ENCODE measurements at places on chromosomes 5 and 9. TPM values are rescaled to one million over a fixed set of nuclear protein-coding genes. Genes with fewer than 3 reads are reported as not detected.

The CA9 gene
- 0.30 TPM for polyA plus RNA-seq

The CCNB1 gene
- polyA plus RNA-seq, result 3.7 TPM

The TSLP gene
- 0.45 TPM for polyA plus RNA-seq

GRCh38 chr5:110884005-110884404 is 145.2 kb downstream of the SLC25A46 start:
- H3K36me3 ChIP-seq, result no peaks in the 10 kb centered on the region
- DNase-seq, result no peak
- no peaks in the 10 kb centered on the region for H3K27me3 ChIP-seq
- H3K4me3 ChIP-seq, result no peak overlapping the region
- no peaks in the 10 kb centered on the region for H3K4me1 ChIP-seq

The CARD6 gene
- polyA plus RNA-seq, result 3.9 TPM

The PIP5K1B gene
- 2.7 TPM for polyA plus RNA-seq

- no peak overlapping the region for H3K4me3 ChIP-seq
- H3K27ac ChIP-seq, result no peak overlapping the region
- no peaks in the 10 kb centered on the region for H3K27me3 ChIP-seq
- H3K4me1 ChIP-seq, result peaks cover 6% of the 10 kb centered on the region
- no peak for DNase-seq
Observed at GRCh38 chr9:15211815-15212495, 95.1 kb downstream of the TTC39B start.

GRCh38 chr9:87528969-87529368 is 31.3 kb downstream of the DAPK1 start:
- H3K36me3 ChIP-seq, result no peaks in the 10 kb centered on the region
- no peak for DNase-seq
- H3K4me3 ChIP-seq, result no peak overlapping the region
- H3K27me3 ChIP-seq, result no peaks in the 10 kb centered on the region

GRCh38 chr5:172414531-172415361 is 39.6 kb downstream of the SH3PXD2B start:
- H3K27ac ChIP-seq, result no peak overlapping the region
- H3K36me3 ChIP-seq, result no peaks in the 10 kb centered on the region
- DNase-seq, result no peak
- no peaks in the 10 kb centered on the region for H3K27me3 ChIP-seq

The C6 gene
- 0.17 TPM for polyA plus RNA-seq

The LCN12 gene
- 6.7 TPM for polyA plus RNA-seq

The PTGES2 gene
- 45.8 TPM for polyA plus RNA-seq

The SREK1 gene
- polyA plus RNA-seq, result 19.2 TPM

DNA sequence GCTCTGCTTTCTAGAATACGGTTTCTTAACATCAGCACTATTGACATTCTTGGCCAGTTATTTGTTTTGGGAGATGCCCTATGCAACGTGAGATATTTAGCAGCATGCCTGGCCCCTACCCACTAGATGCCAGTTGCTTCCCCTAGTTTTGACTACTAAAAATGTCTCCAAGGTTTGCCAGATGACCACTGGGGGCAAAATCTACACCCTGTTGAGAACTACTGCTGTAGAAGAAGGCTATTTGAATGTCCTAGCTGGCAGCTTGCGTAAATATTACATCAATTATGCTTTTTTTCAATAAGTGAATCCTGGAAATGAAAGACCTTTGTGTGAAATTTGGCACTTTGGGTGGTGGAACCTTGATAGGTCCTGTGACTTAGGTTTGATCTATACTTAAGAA is 5.0 kb downstream of the NCBP1 start:
- H3K27me3 ChIP-seq, result no peaks in the 10 kb centered on the region
- H3K36me3 ChIP-seq, result peaks cover 33% of the 10 kb centered on the region
- no peak overlapping the region for H3K4me3 ChIP-seq
- no peak overlapping the region for H3K27ac ChIP-seq
- peaks cover 53% of the 10 kb centered on the region for H3K4me1 ChIP-seq
- DNase-seq, result no peak

GRCh38 chr5:174729075-174729680 is 4.8 kb downstream of the MSX2 start:
- H3K4me1 ChIP-seq, result peaks cover 16% of the 10 kb centered on the region
- H3K27me3 ChIP-seq, result peaks cover 100% of the 10 kb centered on the region
- H3K4me3 ChIP-seq, result no peak overlapping the region

GRCh38 chr5:172178991-172179989 is 8.7 kb downstream of the STK10 start:
- H3K4me3 ChIP-seq, result peak overlapping the region; percentile 37
- peaks cover 48% of the 10 kb centered on the region for H3K4me1 ChIP-seq
- peak overlapping the region; percentile 93 for H3K27ac ChIP-seq
- peaks cover 39% of the 10 kb centered on the region for H3K36me3 ChIP-seq
- peak; percentile 82 for DNase-seq
- H3K27me3 ChIP-seq, result no peaks in the 10 kb centered on the region

DNA sequence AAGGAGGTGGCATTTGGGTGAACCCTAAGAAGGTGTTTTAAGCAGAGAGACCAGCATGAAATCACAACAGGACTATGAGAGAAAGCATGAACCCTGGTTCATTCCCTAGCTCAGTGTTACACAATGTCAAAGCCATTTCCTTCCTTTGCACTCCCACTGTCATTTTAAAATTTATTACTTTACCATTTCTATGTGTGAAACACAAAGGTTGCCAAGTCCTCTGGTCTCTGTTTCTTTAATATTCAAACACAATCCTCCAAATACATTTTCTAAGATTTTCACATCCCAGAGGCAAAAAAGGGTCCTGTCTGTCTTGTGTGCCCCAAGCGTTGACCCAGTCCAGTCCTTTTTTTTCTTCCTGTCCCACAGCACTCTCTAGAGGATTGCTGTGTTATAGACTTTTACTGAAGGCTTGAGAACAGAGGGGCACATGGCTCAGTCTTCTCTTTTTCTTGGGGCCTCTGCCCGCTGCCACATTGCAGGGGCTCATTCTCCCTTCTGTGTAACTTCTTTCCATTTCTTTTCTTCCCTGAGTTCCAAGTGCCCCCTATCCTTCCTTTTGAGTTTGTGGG is 78.6 kb upstream of the SLC28A3 start:
- H3K4me3 ChIP-seq, result no peak overlapping the region
- H3K4me1 ChIP-seq, result no peaks in the 10 kb centered on the region
- DNase-seq, result no peak
- H3K36me3 ChIP-seq, result no peaks in the 10 kb centered on the region
- no peak overlapping the region for H3K27ac ChIP-seq

GRCh38 chr5:109035436-109035835 is 287.7 kb downstream of the FER start:
- no peaks in the 10 kb centered on the region for H3K27me3 ChIP-seq
- H3K27ac ChIP-seq, result no peak overlapping the region
- no peaks in the 10 kb centered on the region for H3K4me1 ChIP-seq
- H3K36me3 ChIP-seq, result no peaks in the 10 kb centered on the region
- DNase-seq, result no peak

- H3K4me3 ChIP-seq, result no peak overlapping the region
- no peaks in the 10 kb centered on the region for H3K4me1 ChIP-seq
- H3K36me3 ChIP-seq, result no peaks in the 10 kb centered on the region
- no peak overlapping the region for H3K27ac ChIP-seq
Observed at GRCh38 chr9:1939926-1940368, 75.2 kb upstream of the SMARCA2 start.

- H3K27ac ChIP-seq, result peak overlapping the region; percentile 82
- peaks cover 11% of the 10 kb centered on the region for H3K4me1 ChIP-seq
- peak overlapping the region; percentile 50 for H3K4me3 ChIP-seq
- no peaks in the 10 kb centered on the region for H3K36me3 ChIP-seq
- peak; percentile 90 for DNase-seq
- no peaks in the 10 kb centered on the region for H3K27me3 ChIP-seq
Observed at GRCh38 chr9:79583952-79584654, 12.3 kb downstream of the TLE4 start.

GRCh38 chr9:91297306-91297705 is 64.4 kb downstream of the AUH start:
- H3K4me1 ChIP-seq, result no peaks in the 10 kb centered on the region
- no peak for DNase-seq
- H3K4me3 ChIP-seq, result no peak overlapping the region
- H3K36me3 ChIP-seq, result peaks cover 53% of the 10 kb centered on the region
- no peaks in the 10 kb centered on the region for H3K27me3 ChIP-seq
- H3K27ac ChIP-seq, result peak overlapping the region; percentile 44

DNA sequence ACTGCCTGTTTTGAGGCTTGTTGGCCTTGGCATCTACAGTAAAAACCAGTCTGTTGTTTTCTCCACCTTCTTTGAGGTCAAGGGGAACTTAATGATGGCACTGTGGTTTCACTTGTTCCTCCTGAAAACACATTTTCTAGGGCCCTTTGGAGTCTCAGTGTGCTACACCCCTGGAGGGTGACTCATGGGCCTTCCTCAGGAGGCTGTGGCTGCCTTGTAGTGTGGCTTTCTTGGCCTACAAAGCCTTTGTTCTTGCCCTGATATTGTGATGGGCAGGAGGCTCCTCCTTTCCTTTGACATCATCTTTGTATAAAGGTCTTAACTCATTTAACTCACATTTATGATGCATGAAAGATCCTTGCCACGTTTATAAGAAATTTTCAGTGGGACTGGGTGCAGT is 56.3 kb upstream of the GPBP1 start:
- H3K36me3 ChIP-seq, result no peaks in the 10 kb centered on the region
- no peaks in the 10 kb centered on the region for H3K4me1 ChIP-seq
- DNase-seq, result no peak
- no peak overlapping the region for H3K4me3 ChIP-seq
- no peaks in the 10 kb centered on the region for H3K27me3 ChIP-seq
- no peak overlapping the region for H3K27ac ChIP-seq

The CCL28 gene
- 3.7 TPM for polyA plus RNA-seq

DNA sequence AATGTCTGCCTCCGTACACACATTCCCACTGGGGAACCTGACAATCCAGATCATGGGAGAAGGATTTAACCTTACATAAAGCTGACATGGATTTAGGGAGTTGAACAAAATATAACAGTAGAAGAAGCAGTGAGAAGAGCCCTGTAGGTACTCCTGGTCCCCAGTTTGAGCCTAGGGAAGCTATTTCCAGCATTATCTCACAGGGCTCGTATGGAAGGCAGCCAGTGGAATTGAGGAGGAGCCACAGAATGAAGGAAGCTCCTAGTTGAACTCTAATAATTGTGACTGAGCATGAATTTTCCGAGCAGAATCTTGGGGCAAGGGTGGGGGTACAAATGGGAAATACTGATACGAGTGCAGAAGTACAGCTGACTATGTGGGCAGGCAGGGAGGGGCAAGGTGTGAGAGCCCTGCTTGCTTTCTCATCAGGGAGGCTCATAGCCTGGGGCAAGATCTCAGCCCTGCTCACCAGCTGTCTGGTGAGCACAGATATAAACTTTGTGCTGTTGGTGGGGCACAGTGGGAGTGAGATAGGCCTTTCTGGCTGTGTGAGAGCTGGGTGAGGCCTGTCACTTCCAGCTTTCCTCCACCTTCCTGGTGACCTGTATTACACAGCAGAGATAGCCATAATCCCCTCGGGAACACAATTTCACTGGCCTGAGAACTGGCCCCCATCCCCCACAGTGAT is 290.7 kb upstream of the IL12B start:
- no peaks in the 10 kb centered on the region for H3K4me1 ChIP-seq
- H3K27me3 ChIP-seq, result no peaks in the 10 kb centered on the region
- no peak for DNase-seq
- no peaks in the 10 kb centered on the region for H3K36me3 ChIP-seq

DNA sequence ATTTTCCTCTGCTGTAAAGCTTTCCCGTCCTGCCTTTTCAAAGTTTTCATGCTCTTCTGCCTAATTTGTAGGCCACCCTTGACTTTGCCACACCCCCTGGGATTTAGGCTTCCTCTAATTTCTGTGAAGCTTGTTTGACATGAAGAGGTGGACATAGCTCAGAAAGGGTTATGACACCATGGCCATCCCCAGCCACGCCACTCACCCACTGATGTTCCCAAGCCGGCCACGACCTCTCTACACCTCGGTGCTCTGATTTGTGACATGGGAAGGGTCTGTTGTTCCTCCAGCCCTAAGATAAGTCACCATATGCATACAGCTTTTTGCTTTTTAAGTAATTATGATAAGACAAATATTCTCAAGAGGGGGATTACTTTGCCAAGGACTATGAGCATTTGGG is 139.5 kb downstream of the BARX1 start:
- DNase-seq, result no peak
- H3K27ac ChIP-seq, result no peak overlapping the region
- H3K36me3 ChIP-seq, result no peaks in the 10 kb centered on the region
- H3K4me1 ChIP-seq, result no peaks in the 10 kb centered on the region
- H3K27me3 ChIP-seq, result no peaks in the 10 kb centered on the region

DNA sequence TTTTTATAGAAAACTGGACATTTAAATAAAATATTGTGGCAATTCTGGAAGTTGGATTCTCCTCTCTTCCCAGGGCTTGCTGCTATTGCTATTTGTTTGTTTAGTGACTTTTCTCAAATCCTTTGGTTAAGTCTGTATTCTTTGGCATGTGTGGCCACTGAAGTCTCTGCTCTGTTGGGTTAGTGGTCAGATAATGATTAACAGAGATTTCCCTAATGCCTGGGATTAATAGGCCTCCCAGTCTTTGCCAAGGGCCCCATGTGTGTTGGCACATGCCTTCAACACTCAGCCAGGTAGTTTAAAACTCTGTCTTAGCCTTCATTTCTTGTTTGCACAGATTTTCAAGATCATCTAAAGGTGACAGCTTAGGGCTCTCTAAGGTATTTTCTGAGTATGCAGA is 92.8 kb upstream of the EPB41L4A start:
- no peaks in the 10 kb centered on the region for H3K27me3 ChIP-seq
- H3K27ac ChIP-seq, result no peak overlapping the region
- H3K4me1 ChIP-seq, result no peaks in the 10 kb centered on the region
- DNase-seq, result no peak

DNA sequence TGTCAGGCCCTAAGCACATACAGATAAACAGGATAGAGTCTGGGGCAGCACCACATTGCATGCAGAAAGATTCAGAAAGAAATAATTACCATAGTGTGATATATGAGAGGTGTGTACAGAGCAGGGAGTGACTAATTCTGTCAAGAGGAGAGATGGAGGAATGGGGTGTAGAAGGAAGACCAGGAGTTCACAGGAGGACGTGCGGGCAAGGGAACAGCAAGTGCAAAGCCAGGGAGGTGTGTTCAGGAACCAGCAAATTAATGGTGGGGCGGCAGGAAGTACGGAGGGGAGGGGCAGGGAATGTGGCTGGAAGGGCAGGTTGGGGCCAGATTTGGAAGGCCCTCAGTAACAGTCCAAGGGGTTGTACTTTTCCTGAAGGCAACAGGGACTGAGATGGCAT is 17.4 kb downstream of the EGR1 start:
- H3K36me3 ChIP-seq, result no peaks in the 10 kb centered on the region
- DNase-seq, result no peak
- H3K27ac ChIP-seq, result no peak overlapping the region
- peaks cover 7% of the 10 kb centered on the region for H3K4me1 ChIP-seq
- no peak overlapping the region for H3K4me3 ChIP-seq
- no peaks in the 10 kb centered on the region for H3K27me3 ChIP-seq

GRCh38 chr5:78399116-78399515 is 38.7 kb downstream of the SCAMP1 start:
- H3K36me3 ChIP-seq, result no peaks in the 10 kb centered on the region
- H3K4me1 ChIP-seq, result no peaks in the 10 kb centered on the region
- H3K27ac ChIP-seq, result no peak overlapping the region
- no peak overlapping the region for H3K4me3 ChIP-seq
- DNase-seq, result no peak

DNA sequence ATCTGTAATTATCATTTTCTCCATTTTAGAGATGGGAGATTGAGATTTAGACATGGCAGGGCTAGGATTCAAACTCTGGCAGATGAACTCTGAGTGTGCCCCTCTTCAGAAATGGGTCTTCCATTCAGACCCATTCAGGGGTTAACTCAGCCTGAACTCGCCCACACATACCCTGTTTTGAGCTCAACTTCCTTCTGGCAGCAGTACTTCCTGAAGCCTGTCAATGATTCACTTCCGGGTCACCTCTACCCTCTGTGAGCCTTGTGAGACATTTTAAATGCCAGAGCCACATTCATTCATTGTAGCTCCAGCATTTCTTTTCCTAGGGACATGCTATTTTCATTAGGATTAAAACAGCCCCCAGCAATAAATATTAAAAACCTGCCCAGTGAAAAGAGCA is 209.3 kb upstream of the SLC24A2 start:
- no peaks in the 10 kb centered on the region for H3K36me3 ChIP-seq
- DNase-seq, result no peak
- no peak overlapping the region for H3K4me3 ChIP-seq
- no peaks in the 10 kb centered on the region for H3K27me3 ChIP-seq
- H3K4me1 ChIP-seq, result no peaks in the 10 kb centered on the region
- no peak overlapping the region for H3K27ac ChIP-seq
